ENCODE measurements at places on chromosomes 12 and 14.
A peak's percentile ranks its signal among the peaks of the same experiment; 100 is the strongest.

DNA sequence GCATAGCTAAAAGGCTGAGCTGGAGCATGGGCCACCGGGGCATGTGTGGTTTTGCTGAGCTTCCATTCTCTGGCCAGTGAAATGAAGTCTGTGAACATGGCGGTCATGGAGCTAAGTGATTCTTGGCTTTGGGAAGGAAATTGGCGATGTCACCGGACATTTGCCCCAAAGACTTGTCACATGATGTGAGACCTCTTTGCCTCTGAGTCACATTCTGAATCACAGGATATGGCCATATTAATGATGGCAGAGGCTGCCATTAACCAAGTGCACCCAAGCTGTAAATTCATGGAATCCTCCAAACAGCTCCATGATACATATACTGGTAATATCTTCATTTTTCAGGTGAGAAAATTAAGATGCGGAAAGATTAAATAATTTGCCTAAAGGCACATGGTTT, 27.4 kb upstream of the BATF start:
- no peak for DNase-seq

DNA sequence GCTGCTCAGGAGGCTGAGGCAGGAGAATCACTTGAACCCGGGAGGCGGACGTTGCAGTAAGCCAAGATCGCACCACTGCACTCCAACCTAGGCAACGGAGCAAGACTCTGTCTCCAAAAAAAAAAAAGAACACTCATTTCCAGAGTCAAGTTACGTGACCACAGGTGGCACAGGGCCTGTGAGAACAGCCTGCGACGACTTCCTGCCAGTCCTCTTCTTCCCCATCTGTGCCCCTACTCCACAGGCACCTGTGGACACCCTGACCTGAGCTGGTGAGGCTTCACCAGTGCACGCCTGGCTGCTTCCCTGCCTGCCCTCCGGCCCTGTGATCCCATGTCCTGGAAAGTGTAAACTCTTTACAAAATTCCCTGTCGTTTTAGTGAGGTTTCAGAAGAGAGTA, 77.7 kb downstream of the PPP2R5C start:
- peak; percentile 59 for DNase-seq

DNA sequence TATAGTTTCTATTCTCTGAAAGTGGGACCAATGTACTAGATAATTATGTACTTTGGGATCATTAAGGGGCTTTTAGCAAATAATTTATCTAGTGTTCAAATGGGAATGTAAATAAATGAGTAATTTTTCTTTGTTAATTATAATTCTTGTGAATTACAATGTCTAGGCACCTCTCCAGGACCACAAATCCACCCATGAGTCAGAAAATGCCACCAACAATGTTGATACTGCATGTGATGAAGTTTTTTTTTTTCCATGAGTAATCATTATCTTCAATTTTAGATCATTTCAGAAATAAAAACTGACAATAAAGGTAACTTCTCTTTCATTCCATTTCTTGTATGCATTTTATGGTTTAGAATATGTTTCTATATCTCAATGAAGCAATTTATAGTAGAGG, 470.3 kb downstream of the VRK1 start:
- DNase-seq, result no peak

DNA sequence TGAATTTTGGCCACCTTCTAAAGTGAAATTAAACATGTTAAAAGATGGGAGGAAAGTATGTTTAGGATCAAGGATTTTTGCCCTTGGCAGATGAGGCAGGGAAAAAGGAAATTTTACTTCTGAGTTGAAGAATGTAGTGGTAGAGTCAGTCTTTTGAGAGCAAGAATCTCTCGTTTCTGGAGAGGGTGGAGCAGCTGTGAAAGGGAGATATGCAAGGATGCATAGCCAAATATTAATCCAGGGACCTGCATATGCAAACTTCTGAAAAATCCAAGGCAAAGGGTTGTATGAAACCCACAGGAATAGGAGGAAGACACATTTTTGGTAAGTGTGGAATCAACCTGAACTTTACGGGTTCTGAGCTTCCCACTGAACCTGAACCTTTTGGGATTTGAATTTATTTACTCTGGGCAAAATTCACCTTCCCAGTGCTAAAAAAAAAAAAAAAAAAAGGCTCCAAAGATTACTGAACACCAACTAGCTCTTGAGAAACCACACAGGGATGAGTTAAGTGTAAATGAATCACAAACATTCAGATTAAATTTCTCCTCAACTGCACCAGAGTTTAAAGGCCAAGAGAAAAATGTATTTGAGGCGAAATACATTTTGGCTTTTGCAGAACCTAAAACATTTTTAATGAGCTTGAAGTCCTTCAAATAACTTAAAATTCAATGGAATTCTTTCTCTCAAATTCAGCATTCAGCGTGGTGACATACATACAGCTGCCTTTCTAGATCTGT, 187.1 kb upstream of the CDKN3 start:
- DNase-seq, result no peak

DNA sequence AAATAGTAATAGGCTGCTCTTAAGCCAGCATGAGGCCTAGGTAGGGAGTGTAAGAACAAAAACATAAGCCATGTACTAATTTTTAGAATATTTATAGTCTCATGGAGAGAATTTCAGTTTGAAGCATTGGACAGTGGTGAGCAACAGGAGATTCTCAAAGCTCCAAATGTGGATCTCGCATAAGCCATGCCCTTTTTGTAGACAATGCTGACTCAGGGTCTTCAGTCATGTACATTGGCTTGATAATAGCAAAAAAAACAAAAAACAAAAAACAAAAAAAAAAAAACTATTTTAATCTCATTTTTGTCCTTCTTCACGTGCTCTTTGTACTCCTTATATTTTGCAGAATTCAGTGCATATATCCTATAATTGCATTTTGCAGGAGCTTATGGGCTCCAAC, 402.9 kb downstream of the TMTC2 start:
- DNase-seq, result no peak

DNA sequence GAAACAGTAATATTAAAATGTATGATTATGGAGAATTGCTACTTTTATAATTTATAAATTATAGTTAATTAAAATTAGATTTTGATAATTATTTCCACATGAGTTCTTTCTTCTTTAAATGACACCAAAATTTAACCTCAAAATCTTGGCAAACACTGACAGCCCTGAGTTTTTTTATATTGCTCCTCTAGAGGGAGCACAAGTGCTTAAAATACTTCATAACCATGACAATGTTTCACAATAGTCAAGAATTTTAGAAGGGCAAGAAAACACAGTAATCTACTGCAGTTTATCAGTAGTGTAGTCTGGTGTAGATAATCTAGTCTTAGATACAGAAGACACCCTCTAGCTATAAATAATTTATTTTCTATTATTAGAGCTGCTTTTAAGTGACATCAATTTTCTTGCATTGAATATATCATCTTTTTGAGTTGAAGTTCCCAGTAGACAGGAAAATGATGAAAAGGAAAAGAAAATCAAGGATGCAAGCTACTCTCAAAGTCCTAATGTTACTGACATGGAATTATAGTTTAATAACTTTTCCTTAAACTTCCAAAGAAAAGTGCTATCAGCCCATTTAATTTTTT, 14.3 kb upstream of the PTGER2 start:
- peak; percentile 77 for DNase-seq

DNA sequence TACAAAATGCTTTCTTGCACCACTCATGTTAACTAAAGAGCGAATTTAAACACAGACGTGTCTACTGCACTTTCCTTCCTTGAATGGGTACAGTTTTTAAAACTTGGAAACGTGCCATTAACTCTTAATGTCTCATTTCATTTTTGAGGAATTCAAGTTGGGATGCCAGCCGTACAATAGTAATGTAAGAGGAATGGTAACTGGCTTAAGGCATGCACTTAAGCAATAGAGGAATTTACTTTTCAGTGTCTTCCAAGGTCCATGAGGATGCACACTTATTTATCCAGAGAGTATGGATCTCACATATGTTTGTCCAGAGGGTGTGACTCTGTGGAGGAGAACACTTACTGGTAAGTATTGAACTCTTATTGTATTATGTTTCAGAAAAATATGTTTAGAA, 52.9 kb downstream of the PPP4R4 start:
- DNase-seq, result no peak
